ENCODE measurements at places on chromosomes 5 and 9. TPM values are rescaled to one million over a fixed set of nuclear protein-coding genes. Genes with fewer than 3 reads are reported as not detected.
A peak's percentile ranks its signal among the peaks of the same experiment; 100 is the strongest.

LCN15 gene
- not detected for total RNA-seq

PTGDS gene
- not detected for total RNA-seq

PRR16 gene
- total RNA-seq = 0.35 TPM

CDH10 gene
- 0.05 TPM for total RNA-seq

PPP2R2B gene
- total RNA-seq = 0.25 TPM

ADGRV1 gene
- total RNA-seq = 0.35 TPM

C9orf153 gene
- not detected for total RNA-seq

PCDHB12 gene
- 1.2 TPM for total RNA-seq

ST8SIA4 gene
- 3.9 TPM for total RNA-seq

PLCXD3 gene
- total RNA-seq = under 0.01 TPM

HMCN2 gene
- total RNA-seq = under 0.01 TPM

KCTD16 gene
- total RNA-seq = 1.1 TPM

DNA sequence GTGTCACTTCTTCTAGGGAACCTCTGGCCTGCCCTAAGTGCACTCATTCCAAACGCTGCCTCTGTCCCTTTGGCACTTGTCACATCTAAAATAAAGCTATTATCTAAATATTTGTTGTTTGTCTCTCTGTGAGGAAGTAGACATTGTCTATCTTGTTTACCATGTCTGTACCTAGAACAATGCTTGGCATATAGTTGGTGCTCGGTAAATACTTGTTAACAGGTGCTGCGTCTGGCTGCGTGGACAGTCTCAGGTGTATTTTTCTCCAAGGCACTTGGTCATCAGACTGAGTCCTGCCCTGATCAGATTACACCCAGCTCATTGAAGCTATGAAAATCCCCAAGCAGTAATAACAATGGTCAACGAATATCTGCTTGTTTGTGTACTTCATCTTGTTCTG lies 174.9 kb upstream of the SMIM23 start:
- no peak for DNase-seq

- no peak for DNase-seq
Observed at GRCh38 chr5:10715605-10716290, 45.3 kb downstream of the DAP start.

DNA sequence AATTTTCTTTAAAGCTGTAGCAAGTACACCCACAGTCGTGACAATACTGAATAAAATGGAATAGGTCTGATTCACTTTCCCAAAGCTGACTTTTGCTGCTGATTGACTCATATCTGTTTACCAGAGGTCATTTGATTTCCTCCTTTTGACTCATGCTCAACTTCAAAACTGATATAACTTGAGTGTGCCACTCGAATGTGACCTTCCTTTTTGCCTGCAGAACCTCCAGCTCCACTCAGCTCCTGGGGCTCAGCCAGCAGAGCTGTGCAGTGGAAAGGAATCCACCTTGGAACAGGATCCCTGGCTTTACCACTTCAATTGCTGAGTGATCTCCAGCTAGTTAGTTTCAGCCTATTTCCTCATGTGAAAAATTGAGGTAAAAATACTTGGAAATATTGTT lies 84.1 kb downstream of the FEM1C start:
- peak; percentile 92 for DNase-seq

- DNase-seq = no peak
Observed at GRCh38 chr9:135575995-135576631, 14.6 kb downstream of the PAEP start.

DNA sequence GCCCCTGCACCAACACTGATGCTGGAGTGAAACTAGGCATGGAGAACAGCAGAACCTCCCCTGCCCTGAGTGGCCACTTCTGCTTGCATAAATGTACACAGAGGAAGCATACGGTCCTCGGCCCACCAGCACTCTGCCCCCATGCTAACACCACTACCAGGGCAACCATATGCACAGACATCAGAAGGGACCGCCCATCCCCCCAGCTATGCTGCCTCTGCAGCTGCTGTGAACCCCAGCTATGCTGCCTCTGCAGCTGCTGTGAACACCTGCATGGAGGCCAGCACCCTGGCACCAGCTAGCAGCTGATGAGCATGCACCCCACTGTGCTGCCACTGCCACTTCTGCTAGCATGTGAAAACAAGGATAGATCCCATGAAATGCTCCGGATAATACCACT lies 250.3 kb downstream of the TUSC1 start:
- DNase-seq = no peak

GRCh38 chr5:76804266-76804665 lies 14.6 kb upstream of the F2RL1 start:
- DNase-seq = no peak

GRCh38 chr9:101229606-101230005 lies 155.2 kb downstream of the BAAT start:
- DNase-seq = no peak

DNA sequence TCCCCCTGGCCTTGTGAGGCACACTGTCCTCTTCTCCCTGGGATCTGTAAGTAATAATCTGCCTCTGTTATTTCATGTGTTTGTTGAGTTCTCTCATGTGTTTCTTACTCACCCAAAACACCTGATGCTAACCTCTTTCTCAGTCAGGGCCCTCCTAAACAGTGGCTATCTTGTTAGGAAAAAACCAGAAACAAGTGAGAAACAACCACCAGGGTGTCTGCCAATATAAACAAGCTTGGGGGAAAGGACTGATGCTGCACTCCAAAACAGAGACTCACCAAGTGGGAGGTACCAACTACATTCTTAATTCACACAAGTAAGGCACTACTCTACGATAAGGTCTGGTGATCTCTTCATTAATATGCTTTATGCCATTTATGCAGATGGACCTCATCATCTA lies 564.4 kb downstream of the SEMA5A start:
- peak; percentile 52 for DNase-seq

- no peak for DNase-seq
Observed at GRCh38 chr5:151086905-151087360, 6.1 kb upstream of the TNIP1 start.

DNA sequence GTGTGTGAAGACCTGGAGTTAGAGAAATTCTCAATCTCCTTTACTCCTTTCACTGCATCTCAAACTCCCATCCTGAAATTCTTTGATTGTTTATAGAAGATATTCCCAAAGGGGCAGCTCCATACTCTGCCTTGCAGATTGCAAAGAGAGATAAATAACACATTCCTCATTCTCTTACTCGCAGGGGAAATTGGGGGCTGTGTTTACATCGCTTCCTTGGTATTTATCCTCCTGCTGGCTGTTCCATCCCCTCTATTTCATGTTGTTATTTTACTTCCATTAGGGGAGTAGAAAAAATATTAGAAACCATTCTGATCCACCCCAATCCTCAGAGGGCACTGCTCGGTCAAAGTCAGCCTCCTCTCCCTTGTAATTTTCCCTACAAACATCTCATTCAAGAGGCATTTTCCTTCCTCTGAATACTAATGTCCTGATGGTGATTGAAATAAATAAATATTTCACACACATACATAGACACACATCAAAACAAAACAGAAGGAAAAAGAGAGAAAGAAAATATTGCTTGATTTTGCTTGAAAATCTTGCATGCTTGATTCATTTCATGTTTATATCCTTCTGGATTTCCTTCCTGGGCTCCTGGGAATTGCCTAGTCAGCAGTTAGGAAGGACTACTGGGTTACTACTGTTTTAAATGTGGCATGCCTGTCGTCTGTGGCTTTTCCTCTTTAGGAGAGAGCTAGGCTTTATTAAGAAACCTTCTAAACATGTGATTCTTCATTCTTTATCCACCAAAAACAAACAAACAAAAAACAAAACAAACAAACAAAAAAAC lies 420.1 kb upstream of the PAPPA start:
- no peak for DNase-seq

- no peak for DNase-seq
Observed at GRCh38 chr5:179817470-179817840, 3.2 kb upstream of the SQSTM1 start.

DNA sequence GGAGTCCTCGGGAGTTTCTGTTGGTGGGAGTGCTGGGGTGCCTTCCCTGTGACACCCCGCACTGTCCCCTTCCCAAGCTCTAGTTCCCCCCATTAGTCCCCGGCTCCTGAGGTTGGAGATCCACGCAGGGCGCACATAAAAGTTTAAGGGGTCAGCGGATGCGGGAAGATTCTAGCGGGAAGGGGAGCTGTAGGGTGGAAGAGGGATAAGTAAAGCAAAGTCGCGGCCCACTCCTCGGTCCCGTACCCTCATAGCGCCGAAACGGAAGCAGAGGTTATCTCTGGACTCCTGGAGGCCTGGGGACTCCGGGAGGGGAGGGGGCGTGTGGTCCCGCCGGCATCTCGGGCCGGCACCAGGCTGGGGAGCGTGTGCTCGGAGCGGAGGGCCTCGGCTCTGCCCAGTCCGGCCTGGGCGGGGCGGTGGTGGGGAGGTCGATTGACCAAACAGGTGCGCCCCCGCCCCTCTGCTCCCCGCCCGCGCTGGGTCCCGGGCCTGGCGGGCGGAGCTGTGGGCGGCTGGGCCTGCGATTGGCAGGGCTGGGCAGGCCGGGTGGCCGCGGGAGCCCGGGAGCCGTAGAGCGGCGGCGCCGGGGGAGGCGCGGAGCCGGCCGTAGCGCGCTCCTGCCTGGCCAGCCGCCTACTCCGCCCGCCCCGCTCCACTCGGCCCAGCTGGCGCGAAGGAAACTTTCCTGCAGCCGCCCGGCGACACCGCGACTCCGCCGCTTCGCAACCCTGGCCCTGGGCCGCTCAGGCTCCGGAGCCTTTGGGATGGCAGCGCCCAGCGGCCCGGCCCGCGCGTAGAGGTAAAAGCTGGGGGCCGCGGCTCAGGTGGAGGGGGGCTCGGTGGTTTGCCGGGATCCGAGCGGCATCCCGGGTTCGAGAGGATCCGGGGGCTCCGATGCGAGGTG lies 52.2 kb upstream of the DAB2IP start:
- DNase-seq = peak; percentile 49

DNA sequence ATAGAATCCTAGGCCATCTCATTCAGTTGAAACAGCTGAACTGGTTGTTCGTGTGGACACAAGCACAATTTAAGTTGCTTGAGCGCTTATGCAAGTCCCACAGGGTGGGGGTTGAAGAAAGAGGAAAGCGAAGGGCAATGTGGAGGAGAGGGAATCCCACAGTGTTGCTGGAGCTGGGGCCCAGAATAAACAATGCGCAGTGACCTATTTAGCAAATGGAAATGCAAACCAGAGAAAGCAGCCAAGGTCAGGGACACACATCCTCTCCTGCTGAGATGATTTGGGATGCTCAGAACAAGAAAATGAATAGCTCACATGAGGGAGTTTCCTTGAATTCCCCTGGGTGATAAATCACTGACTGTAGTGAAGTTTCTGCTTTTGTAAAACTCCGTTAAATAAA lies 838.3 kb downstream of the TLE4 start:
- DNase-seq = peak; percentile 78

DNA sequence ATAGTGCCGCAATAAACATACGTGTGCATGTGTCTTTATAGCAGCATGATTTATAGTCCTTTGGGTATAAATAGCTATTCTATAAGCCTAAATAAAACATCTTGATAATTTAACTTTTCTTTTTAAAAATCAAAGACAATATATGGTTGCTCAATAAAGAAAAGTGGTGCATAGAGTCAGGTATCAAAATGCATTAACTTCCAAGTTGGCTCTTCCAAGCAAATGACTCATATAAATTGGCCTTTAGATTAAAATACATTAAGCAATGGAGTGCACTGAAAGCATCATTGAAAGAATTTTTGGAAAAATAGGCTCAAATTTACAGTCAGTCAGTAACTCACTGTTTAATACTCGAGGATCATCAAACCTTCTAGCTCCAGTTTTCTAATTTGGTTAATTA lies 106.6 kb downstream of the PLCXD3 start:
- DNase-seq = no peak

Data from renal cortical epithelial cell (primary cell).